ENCODE measurements at places on chromosomes 1 and 21.
A peak's percentile ranks its signal among the peaks of the same experiment; 100 is the strongest.

GRCh38 chr1:169486281-169487051 lies 722 bp upstream of the SLC19A2 start:
- DNase-seq, result no peak

- DNase-seq, result no peak
Observed at GRCh38 chr1:5734996-5735395, 257.2 kb downstream of the NPHP4 start.

- no peak for DNase-seq
Observed at GRCh38 chr1:90779573-90779972, 62.5 kb upstream of the BARHL2 start.

DNA sequence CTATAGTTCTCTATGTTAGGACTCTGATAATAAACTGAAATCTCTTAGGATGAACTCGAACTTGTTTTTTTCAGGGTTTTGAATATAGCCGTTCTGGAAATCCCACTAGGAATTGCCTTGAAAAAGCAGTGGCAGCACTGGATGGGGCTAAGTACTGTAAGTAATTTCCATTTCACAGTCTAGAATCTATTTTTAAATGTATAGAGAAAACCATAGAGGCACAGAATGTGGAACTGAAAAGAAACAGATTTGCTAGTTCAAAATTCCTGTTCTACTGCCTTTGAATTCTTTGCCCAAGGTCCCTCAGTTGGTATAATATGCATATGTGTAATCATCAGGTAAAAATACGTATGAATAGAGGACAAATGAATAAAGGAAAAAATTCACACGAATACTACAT lies 4.8 kb downstream of the CTH start:
- no peak for DNase-seq

DNA sequence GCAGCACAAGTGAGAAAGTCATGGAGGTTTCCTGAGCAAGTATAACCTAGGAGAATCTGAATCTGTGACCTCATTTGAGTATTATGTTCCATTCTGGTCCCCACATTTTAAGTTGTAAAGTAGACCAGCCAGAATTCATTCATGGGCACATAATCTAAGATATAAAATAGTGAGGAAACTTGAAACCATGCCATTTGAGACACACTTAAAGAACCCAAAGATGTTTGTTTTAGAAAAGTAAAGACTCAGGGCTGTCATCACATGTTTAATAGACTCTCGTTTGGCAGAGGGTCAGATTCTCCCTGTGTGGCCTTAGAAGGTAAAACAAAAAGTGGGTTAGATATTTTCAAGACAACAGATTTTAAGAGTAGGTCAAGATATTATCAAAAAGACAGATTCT lies 6.4 kb downstream of the SZT2 start:
- DNase-seq, result no peak

DNA sequence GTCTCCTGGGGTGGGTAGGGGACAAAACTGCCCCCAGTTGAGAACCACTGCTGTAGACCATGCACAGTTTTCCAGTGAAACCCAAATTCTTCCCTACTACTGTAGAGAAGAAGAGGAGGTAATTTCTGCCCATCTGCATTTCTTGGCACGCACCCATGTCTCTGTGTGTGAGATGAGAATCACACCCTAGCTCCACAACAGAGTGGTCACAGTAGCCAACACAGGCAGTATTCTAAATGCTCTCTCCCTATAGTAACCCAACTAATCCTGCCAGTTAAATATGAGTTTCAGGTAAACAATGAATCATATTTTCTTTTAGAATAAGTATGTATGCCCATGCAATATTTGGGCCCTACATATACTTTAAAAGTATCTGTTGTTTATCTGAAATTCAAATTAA lies 1.2 kb upstream of the CAPN2 start:
- DNase-seq, result no peak

DNA sequence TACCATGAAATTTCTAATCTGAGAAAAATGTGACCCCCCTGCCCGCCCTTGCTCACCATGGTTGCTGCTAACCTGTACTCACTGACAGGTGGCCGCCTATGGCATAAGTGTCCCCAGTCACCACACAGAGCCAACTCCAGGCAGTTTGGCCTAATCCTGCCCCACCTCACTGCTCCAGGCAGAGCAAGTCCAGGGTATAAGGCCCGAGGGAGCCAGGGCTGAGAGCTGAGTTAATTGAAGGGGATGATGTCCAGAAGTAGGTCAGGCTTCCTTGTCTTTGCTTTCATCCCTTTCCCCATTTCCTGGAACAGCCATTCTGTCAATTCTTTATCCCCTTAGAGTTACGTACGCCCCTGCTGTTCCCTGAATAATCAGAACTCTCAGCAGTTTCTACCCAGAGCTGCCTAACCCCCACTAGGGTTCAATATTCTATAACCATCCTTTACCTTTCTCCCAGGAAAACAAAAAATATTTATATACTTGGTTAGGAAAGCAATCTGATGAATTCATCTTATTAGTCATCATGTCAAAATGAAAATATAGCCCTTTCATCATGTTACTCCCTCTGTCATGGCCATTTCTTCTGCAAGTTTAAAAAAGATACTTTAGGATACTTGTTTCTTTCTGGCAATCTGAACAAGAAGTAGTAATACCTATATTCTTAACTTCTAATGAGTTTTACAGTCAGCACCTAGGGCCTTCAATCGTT lies 29.4 kb upstream of the CD101 start:
- DNase-seq, result peak; percentile 77

GRCh38 chr1:28323720-28324119 lies 5.1 kb upstream of the MED18 start:
- DNase-seq, result peak; percentile 3

- peak; percentile 62 for DNase-seq
Observed at GRCh38 chr1:47175227-47175934, 14.5 kb downstream of the PDZK1IP1 start.

Measured in NCI-H524 (cell line).